ENCODE measurements at places on chromosomes 5 and 9.

GRCh38 chr5:129653057-129653375 is 94.9 kb upstream of the MINAR2 start:
- DNase-seq: no peak

GRCh38 chr5:59098743-59099142 is 515.9 kb downstream of the RAB3C start:
- no peak for DNase-seq

- DNase-seq: no peak
Measured at GRCh38 chr5:22329683-22330082, 523.5 kb downstream of the CDH12 start.

DNA sequence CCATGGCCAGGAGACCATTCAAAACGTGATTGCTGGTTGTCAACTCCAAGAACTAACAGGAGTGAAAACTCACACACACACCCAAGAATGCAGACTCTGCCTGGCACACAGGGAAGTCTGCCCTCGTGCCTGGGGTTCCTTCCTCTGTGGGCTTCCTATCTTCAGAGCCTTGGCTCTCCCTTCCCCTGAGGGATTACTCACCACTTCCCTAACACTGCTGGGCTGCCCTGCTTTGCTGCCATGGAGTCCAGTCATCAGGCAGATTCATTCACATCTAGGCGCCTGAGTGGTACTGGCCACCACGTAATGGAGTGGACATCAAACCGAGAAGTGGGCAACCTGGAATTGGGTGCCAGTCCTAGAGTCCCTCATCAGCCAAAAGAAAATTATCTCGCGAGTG is 76.4 kb upstream of the PRSS3 start:
- no peak for DNase-seq

DNA sequence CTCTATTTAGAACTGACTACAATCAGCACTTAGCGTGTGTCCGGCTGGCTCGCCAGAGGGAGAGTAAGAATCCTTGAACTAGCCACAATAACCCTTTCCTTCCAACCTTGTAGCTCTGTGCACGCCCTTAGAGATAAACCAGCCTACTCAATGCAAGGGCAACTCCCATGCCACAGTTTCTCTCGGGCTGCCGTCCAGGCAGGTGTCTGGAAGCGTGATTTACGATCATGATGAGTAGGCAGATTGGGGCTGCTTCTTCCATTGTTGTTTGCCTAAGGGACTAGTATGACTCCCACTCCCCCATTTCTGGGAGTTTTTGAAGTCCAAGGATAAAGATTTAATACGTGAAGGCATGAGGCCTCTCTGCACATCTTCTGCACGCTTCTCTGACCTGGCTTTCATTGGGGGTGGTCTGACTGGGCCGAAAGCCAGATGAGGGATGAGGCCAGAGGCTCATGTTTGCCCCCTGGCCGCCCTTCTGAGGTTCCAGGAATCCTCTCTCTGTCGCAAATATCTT is 134.0 kb upstream of the MYO10 start:
- DNase-seq: no peak

DNA sequence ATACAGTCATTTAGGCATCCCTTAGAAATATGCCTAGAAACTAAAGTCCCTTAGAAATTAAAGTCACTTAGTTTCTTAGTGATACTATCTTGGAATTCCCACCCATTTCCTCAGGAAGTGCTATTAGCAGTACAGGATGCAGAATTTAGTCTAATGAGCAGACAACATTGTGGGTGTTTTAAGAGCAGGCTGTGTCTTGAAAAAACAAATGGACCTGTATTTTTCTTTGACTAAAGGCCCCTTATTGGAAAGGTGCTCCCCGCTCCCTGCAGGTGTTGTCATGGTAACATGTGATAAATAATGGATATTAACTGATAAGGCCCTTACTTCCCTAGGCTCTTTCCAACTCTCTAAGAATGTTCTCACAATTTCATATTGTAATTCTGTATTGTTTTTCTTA is 38.8 kb upstream of the STARD4 start:
- DNase-seq: no peak

DNA sequence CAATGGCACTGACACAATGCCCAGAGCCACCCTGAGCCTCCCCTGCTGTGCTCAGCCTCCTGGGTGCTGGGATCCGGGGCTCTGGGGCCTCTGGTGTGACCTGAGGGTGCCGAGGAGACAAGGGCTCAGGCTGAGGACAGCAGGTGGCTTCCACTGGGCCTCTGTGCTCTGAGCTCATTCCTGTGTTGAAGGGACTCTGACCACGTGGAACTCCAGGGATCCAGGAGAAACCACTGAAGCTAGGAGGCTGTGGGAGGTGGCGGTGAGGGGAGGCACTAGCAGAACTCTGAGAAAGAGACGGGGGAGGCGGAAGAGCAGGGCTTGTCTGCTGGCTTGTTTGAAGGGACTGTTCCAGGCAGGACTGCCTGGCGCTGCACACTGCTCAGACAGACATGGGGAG is 318.7 kb upstream of the IRX1 start:
- no peak for DNase-seq
